ENCODE measurements at places on chromosomes 1 and 21. TPM values are rescaled to one million over a fixed set of nuclear protein-coding genes. Genes with fewer than 3 reads are reported as not detected.

DNA sequence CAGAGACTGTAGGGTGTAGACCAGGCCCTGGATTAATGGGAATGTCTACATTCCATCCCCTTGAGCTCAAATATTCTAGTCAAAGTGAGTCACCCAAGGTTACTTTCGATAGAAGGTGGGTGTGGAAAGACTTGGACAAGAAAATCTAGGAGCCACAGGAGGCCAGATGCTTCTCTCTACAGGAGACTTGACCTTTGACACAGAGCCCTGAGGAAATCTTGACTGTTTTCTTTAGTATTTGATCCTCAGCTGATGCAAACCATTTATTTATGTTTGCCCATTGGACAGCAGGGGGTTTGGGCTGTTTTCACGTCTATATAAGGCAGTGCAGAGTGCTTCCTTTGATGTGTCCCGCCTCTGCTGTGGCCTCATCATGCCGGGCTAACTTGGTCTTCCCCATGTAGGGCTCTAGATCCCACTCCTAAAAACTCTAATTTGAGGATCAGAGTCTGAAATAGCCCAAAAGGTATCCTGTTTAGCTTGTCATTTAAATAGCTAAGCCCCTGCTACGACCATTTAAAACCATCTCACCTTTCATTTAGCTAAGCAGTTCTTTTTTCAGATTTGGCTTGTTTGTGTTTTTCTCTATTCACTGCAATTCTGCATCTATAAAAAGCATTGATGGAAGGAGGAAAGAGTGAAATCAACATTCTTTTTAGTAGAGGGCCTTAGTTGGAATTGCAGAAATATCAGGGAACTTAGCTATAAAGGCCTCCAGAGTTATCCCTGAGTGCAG lies 15.5 kb upstream of the MAP3K7CL start:
- peak; percentile 74 for DNase-seq

GRCh38 chr1:177472567-177472966 lies 301.8 kb downstream of the BRINP2 start:
- DNase-seq, result no peak

GRCh38 chr1:5617546-5617945 lies 374.7 kb downstream of the NPHP4 start:
- DNase-seq, result no peak

- no peak for DNase-seq
Measured at GRCh38 chr1:41486371-41487125, 2.1 kb upstream of the EDN2 start.

DNA sequence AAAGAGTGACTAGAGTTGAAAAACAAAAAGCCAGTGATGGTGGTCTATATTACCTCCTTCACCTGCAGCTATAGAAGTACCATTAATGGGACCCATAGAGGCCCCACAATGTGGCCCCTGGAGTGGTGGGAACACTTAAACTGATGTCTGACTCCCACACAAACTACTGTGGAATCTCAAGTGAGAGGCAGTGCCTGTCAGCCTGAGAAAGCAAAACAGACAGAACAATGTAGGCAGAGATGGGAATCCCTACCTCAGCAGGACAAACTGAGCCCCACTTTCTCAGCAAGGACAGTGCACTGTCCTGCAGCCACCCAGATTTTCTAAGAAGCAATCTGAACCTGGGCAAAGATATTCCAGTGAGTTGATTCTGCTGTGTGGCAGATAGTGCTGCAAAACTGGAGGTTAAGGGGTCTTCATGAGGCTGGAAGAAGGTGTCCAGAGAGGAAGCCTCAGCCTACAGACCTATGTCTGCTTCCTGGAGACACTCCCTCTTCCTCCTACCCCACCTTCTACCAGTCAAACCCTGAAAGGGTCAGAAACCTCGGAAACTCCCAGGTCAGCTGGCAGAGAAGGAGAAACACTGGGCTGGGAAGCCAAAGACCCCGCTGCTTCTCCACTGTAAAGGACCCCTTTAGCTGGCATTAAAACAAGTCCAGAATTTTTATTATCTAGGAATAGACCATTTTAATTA lies 228.7 kb downstream of the C1orf94 start:
- DNase-seq, result no peak

DNA sequence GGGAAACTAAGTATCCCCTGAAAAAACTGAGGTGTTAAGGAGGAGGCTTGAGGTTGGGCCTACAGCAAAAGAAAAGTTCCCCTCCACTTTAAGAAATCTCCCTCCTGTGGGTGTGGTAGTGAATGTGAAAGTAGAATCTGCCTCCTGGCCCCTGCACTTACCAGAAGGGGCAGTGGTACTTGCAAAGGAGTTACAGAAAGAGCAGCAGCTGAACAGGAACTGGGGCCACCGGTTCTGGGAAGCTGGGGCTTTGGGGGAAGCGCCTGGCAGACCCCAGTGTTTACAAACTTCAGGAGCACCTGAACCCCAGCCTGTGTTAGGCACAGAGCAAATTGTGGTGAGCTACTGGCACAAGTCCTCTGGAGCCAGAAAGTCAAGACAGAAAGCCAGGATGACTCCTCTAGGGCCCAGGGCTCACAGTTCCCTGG lies 250.2 kb upstream of the FGGY start:
- DNase-seq, result no peak

DNA sequence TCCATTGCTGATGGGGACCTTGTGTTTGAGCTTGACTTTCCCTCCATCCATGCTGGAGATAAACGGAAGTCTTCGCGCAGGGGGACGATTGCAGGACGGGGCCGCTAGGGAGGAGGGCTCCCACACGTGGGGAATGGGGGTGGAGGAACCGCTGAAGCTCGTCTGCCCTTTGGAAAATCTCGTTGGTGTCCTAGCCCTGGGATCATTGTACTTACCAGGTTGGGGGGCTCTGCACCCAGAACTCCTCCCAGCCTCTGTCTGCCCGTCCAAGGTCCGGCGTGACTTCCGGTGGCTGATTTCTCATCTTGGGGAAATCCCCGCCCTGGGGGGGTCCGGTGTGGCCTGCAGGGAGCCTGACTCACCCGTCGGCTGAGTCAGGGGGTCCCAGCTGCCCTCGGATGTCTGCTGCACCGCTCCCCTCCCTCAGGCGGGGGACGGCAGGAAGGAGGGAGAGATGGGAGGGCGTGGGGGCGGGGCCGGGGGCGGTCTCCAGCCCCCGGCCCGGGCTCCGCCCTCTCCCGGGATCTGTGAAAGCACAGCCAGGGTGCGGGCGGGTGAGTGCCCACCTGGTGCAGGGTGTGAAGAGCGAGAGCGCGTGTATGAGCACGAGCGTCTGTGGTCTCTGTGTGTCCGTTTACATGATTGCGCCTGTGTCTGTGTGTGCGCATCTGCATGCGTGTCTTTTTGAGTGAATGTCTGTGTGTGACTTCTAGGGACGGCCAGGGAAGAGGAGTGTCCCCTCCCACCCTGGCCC lies 35.8 kb downstream of the PIK3CD start:
- peak; percentile 84 for DNase-seq

- DNase-seq, result peak; percentile 60
Measured at GRCh38 chr21:27104846-27105431, 138.1 kb upstream of the ADAMTS5 start.

GRCh38 chr1:73813236-73813635 lies 384.7 kb downstream of the LRRIQ3 start:
- DNase-seq, result no peak

- DNase-seq, result no peak
Measured at GRCh38 chr1:226019572-226019971, 20.4 kb upstream of the SDE2 start.

DNA sequence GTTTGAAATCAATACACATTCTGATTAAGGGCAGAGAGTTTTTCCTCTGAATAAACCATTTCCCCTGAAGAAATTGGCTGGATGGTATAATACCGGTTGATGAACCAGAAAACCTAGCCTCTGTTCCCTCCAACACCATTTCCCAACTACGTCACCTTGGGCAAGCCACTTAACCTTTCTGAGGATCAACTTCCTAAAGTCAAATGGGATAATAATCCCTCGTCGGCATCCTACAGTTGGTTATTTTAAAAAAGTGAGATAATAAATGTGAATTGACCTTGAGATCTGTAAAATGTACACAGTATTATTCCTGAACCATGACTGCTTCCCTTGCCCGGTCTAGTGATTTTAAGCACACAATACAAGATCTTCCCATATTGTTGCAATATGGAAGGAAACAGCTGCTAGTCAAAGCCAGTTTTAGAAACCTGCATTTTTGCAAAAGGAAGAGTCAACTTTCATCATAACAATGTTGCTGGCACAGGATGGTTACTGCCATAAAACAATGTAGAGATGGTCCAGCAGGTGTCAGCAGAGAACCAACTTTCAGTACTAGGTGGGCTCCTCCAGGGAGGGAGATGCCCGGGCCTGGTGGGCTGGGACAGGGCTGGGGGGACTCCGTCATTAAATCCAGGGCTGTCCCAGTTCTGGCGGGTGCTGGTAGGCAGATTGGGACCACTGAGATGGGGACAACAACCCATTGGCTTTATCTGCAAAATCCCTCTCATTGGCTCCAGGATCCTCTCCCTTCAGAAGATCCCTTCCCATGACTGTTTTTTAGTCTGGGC lies 5.2 kb upstream of the HLX start:
- DNase-seq, result peak; percentile 63

GRCh38 chr1:203657748-203658134 lies 31.1 kb downstream of the ATP2B4 start:
- no peak for DNase-seq

- DNase-seq, result peak; percentile 24
Measured at GRCh38 chr21:31750843-31751242, 18.9 kb upstream of the SCAF4 start.

GRCh38 chr1:234647758-234648157 lies 37.8 kb upstream of the IRF2BP2 start:
- DNase-seq, result no peak

DNA sequence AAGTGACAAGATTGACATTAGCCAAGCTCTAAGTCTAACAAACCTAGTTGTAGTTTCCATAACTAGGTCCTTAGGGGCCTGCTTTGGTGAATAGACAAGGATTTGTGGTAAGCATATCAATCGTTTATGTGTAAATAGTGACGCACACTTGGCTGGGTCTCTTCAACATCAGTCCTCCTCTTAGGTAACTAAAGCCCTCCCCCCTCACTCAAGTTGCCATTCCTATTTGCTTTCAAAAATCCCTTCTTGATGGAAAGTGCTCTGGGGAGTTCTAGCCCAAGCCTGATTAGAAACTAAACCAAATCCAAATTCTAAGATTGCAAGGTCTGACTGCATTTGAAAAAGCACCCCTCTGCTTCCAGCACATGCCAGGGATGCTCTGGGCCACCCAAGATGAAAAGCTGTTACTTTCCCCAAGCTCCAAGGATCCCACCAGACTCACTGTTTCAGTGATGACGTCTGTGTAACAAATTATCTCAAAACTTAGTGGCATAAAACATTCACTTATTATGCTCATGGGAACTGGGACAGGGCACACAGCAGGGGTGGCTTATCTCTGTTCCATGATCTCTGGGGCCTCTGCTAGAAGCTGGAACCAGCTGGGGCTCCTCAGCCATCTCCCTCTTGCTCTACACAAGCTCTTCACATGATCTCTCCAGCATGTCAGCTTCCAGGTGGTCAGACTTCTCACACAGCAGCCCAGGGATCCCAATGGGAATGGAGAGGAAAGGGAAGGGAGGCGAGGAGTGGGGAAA lies 74.1 kb downstream of the RRAGC start:
- no peak for DNase-seq

DNA sequence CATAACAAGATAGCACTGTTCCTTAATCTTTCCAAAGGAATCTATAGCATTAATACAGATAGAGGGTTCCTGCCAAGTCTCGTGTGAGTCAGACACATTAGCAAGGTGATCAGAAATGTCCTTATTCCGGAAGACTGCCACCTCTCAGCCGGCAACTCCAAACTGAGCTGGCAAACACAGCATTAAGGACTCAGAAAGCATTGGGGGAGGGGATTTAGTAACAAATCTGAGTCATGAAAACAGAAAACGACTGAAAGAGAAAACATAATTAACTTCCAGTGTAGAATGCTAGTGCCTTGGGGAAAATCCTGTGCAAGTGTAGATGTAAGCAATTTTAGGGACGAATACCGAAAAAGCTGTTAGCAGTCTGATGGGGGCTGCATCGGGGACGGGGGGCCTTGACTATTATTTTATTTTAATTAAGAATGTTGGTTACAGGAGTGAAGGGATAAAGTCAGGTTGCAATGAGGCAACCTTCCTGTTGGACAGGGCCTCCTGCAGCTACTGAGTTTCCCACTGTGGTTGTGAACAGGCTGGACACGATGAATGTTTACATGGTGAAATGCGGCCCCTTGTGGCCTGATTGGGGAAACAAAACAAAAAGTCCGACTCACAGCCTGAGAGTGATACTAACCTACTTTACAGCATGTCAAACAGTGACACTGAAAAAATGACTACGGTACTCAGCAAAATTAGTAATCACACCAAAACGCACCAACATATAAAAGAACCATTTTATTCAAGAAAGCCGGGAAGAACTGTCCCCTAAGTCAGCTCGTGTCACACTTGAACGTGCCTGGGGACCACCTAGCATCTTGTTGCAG lies 20.7 kb downstream of the MIS18A start:
- peak; percentile 77 for DNase-seq

GRCh38 chr1:34331020-34331926 lies 154.6 kb downstream of the C1orf94 start:
- DNase-seq, result no peak

GRCh38 chr1:233439721-233440120 lies 112.2 kb downstream of the MAP3K21 start:
- no peak for DNase-seq

- no peak for DNase-seq
Measured at GRCh38 chr1:63698001-63698838, 75.6 kb upstream of the ROR1 start.

- no peak for DNase-seq
Measured at GRCh38 chr21:29671728-29672127, 268.1 kb downstream of the GRIK1 start.

DNA sequence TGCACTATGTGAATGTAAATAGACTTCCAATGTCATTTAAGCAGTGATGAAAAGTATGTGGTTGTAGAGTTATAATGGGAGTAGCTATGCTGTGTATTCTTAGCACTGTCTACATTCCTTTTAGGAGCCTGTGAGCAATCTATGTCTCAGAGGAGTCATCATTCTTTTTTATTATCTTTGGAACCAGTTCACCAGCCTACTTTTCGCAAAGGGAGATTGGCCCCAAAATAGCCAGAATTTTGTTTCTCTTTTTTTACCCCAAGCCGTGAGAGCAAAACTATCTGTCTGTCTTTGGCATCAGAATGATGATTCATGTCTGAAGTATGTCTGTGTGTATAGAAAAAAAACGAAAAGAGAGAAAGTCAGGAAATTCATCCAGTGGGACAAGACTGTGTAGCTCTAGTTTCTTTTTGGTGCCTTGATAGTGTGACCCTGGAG lies 44.2 kb downstream of the OSBPL9 start:
- DNase-seq, result peak; percentile 96

- DNase-seq, result peak; percentile 90
Measured at GRCh38 chr21:45306832-45307571, 19.3 kb upstream of the POFUT2 start.

- DNase-seq, result no peak
Measured at GRCh38 chr1:168811176-168811575, 82.2 kb upstream of the DPT start.

Gene MIXL1
- not detected for total RNA-seq

Gene ARHGAP29
- 18.1 TPM for total RNA-seq

Gene PTBP2
- 35.2 TPM for total RNA-seq

Gene CNTN2
- not detected for total RNA-seq

Gene PIGR
- total RNA-seq, result not detected

Gene CTSE
- not detected for total RNA-seq

Gene NHLH2
- 0.19 TPM for total RNA-seq

Gene E2F2
- 6.6 TPM for total RNA-seq

Gene FAM72B
- 6.3 TPM for total RNA-seq

Gene PLXNA2
- total RNA-seq, result 17.7 TPM

Gene OR10X1
- not detected for total RNA-seq

Gene TINAGL1
- not detected for total RNA-seq

Gene VPS26C
- 72.5 TPM for total RNA-seq

Gene VHLL
- total RNA-seq, result not detected
